ENCODE measurements at places on chromosomes 5 and 9. TPM values are rescaled to one million over a fixed set of nuclear protein-coding genes. Genes with fewer than 3 reads are reported as not detected.

DCAF12 gene
- total RNA-seq, result 28.6 TPM

GPRIN1 gene
- total RNA-seq, result 4.3 TPM

CCNI2 gene
- 8.8 TPM for total RNA-seq

CORO2A gene
- total RNA-seq, result 23.6 TPM

OGN gene
- total RNA-seq, result not detected

PTTG1 gene
- 99.1 TPM for total RNA-seq

ZNG1A gene
- total RNA-seq, result 9.3 TPM

RNF183 gene
- 7.1 TPM for total RNA-seq

KCNV2 gene
- not detected for total RNA-seq

DNA sequence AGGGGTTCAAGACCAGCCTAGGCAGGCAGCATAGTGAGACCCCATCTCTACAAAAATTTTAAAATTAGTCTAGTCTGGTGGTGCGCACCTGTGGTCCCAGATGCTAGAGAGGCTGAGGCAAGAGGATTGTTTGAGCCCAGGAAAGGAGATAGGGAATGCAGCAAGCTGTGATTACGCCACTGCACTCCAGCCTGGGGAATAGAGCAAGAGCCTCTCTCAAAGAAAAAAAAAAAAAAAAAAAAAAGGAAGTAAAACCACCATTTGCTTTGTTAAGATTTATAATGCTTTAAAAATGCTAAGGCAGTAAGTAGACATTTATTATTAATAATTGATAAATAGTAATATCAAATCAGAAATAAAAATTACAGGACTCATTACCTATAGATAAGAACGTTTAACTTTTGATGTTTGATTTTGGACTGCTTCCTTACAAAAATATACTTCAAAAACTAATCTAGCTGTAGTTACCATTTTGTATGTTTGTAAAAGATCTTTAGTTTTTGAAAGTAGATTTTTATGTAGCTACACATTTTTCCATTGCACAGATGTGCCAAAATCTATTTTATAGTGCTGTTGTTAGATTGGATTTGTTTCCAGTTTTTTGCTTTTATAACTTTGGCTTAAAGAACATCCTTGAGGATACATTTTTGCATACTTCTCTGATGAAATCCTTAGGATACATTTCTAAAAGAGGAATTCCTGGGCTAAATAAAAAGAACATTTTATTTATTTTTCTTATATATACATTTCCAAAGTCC, 86.4 kb downstream of the INIP start:
- no peak for DNase-seq

DNA sequence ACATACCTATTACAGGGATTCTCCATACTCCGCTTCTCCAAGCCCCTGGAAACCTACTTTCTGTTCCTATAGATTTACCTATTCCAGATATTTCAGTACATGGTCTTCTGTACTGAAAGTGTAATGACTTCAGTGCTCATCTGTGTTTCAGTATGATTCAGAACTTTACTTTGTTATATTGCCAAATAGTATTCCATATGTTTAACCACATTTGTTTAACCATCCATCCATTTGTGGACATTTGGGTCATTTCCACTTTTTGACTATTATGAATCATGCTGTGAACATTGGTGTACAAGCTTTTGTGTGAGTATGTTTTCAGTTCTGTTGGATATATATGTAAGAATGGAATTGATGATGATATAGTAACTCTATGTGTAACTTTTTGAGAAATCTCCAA, 188.9 kb downstream of the PDZD2 start:
- no peak for DNase-seq

GRCh38 chr5:157971571-157972216, 112.7 kb upstream of the CLINT1 start:
- DNase-seq, result no peak

GRCh38 chr5:81757404-81757803, 6.5 kb upstream of the SSBP2 start:
- DNase-seq, result no peak

GRCh38 chr5:92418341-92418740, 1035.2 kb upstream of the ARRDC3 start:
- DNase-seq, result no peak

DNA sequence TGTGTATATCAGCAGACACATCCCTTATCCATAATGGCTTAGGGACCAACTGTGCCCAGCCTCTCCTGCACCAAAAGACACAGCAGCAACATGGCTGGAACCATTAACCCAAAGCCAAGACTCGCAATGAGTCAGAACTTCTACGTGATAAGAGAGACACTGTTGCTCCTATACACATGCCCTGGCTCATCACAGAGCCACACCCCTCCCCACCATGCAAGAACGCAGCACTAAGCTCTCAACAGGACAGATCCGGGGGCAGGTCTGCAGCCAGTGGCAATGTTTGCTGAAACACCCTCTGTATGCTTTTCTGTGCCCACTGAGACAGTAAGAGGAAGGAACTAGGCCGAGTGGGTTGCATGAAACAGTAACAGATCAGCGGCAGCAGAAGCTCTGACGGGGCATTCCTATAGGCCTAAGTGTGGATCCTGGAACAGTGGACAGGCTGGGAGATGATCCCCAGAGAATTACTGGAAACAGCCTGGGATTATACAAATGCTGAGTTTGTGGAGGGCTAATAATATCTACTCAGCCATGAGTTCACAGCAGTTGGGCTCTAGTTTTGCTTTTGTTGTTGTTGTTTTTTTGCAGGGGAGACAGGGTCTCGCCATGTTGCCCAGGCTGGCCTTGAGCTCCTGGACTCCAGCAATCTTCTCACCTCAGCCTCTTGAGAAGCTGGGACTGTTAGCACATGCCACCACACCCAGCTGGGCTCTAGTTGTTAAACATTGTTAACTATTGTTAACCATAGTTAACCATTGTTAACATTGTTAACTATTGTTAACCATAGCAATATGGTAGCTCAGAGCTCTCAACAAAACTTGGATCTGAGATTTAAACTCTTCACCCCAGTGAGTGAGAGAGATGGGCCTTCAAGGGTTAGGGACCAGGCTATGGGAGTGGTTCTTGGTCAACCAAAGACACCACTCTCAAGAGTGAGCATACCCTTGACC, 41.0 kb downstream of the B4GALT1 start:
- peak; percentile 29 for DNase-seq

GRCh38 chr5:85466423-85466822, 1081.7 kb upstream of the EDIL3 start:
- no peak for DNase-seq

DNA sequence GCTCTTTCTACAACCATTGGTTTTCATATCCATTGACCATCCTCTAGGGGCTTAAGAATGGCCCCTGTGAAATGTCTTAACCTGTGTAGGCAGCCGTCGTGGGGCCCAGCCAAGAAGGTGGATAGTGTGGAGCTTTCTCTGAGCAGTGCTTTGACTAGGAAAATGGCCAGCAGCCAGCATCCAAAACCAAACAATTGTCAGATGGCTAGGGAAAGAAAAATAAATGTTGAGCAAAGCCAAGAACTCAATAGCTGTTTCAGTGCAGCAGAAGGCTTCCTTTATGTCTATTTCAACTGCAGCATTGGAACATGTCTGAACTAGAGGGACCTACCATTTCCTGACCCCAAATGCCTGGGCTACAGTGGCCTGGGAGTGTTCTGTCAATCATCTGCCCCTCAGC, 374.9 kb downstream of the TLE4 start:
- no peak for DNase-seq

DNA sequence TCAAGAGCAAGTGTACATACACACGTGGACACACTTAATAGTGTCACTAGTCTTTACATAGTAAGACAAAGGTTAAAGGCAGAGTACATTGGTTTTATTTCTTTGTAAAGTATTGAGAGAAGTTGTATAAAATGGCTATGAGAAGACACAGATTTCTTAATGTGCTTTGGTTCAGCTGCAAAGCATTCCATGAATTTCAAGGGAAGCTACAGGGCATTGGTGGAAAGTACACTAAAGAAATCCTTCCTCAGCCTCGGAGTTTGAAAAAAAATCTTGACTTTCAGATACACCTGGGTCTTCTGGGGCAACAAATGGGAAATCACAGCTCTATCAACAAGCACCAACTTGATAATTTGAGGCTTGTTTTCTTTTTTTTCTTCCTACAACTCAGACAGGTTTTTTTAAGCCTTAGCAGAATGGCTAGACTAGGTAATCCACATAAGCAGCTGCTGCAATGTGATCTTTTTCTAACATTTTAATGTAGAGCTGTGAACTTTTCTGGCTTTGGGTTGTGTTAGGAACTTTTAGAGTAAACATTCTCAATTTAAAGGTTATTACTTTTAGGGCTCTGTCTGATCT, 140.4 kb upstream of the FST start:
- DNase-seq, result no peak

- no peak for DNase-seq
Observed at GRCh38 chr5:179254638-179255271, 90.5 kb downstream of the ADAMTS2 start.

GRCh38 chr9:137648396-137648795, 29.6 kb downstream of the EHMT1 start:
- DNase-seq, result no peak

- DNase-seq, result no peak
Observed at GRCh38 chr9:28121366-28121765, 548.1 kb upstream of the C9orf72 start.

- no peak for DNase-seq
Observed at GRCh38 chr5:172549696-172550095, 91.4 kb upstream of the NEURL1B start.

GRCh38 chr9:110123341-110124095, 84.4 kb downstream of the C9orf152 start:
- DNase-seq, result no peak

DNA sequence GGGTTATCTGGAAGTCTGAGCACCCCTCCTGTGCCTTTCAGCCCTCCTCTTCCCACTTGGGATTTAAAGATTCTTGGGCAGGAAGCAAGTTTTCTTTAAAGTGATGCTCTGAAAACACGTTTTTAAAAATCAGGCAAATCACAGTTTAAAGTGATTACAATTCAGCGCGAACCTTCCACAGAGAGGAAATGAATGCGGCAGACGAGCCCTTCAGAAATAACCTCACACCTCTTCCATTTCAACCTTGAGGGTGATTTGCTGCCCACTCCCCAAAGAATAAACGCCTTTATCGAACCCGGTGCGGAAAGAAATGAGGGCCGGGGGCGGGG, 2.3 kb upstream of the EFNA5 start:
- DNase-seq, result no peak

- DNase-seq, result peak; percentile 23
Observed at GRCh38 chr9:15824310-15824709, 271.5 kb downstream of the CCDC171 start.

DNA sequence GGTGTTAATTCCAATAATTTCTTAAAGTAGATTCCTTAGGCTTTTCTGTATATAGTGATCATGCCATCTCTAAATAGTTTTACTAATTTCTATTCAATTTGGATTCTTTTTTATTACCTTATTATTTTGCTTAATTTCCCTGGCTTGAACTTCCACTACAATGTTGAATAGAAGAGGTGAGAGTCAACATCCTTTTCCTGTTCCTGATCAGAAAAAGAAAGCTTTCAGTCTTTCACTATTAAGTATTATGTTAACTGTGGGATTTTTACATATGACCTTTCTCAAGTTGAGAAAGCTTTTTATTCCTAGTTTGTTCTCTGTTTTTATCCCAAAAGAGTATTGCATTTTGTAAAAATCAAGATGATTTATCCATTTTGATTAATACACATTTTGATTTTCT, 574.5 kb upstream of the TLE4 start:
- no peak for DNase-seq

DNA sequence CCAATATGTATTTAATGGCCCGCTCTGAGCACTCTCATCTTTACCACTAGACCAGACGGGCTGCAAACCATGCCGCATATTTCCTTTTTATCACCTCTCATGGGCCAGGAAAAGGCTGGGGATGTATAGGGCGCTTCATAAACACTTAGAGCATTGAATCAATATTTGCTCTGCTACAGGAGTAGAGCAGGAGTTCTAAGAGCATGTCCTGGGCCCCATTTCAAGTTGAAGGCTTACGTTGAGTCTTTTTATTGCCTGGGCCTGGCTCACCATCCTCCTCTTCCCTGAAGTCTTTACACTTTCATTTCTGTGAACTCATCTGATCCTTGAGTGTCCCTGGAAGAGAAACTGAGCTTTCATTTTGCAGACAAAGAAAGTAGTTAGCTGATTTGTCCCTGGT, 112.4 kb downstream of the FSTL4 start:
- DNase-seq, result no peak

DNA sequence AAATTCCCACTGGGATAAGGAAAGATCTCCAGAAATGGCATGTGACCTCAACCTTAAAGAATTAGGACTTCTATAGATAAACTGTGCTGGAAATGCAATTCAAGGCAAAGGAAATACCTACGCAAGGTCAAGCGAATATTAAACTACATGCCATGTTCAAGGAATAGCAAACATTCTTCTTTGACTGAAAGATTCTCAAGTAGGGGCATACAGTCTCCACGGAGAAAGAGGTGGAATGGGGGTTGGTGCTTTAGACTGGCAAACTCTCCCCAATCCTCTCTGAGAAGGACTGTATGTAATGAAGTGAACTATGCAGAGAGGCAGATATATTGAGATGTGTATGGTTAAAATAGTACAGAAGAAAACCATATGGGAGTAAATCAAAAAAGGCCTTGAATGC, 6.1 kb downstream of the RICTOR start:
- DNase-seq, result no peak

DNA sequence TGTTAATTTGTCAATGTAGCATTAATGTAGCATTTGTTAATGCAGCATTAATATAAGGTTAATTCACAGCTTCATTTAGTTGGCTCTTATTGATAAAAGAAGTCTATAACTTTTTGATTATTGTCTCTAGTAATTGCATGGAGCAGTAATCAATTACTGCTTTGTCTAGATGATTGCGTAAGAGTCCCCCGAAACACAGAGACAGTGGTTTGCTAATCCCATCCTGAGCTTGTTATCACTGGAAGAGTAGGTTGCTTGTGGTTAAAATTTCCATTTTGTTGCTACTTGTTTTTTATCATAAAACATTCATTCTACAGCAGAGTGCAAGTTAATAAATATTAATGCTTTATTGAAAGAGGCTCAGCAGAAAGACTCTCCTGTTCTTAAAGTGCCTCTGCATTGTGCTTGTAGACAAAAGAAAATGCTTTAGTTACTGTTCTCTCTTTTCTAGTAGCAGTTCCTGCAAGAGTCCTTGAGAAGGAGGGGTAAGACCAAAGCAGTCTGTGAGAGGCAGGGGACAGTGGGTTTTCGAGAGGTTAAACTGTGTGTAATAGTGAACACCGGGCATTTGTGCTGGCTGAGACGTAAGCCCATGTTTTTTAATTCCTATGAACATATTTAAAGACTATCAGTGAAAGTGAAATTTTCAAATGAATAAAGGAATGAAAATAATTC, 291.7 kb downstream of the TRPM3 start:
- DNase-seq, result no peak

DNA sequence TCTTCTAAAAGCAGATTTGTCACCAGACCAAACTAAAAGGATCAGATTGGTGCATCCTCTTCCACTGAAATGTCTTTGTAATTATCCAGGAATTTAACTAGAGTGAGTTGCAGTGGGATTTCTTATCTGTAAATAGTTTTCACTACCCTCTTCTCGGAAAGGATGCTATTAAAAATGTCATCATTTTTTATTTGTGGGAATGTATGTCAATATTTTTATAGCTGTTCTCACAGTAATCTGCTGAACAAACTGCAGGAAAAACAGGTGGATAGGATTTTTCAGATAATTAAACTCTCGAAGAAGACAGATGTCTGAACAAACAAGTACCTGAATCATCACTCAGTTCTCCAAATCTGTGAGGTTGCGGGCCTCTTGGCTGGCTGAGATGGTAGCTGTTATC, 62.7 kb downstream of the RAB14 start:
- no peak for DNase-seq

Data from HT-29 (cell line).